Stimulated activated CD8-positive, alpha-beta memory T cell treated with anti-CD3 and anti-CD28 coated beads, Interleukin-12 subunit alpha, Interleukin-12 subunit beta, amount 100 ng/mL, for 1 hour (primary cell): ENCODE measurements at places on chromosomes 3 and 15.
A peak's percentile ranks its signal among the peaks of the same experiment; 100 is the strongest.

GRCh38 chr15:81899024-81899423 is 146.8 kb downstream of the MEX3B start:
- no peak for DNase-seq

GRCh38 chr3:129527262-129527661 is 1.2 kb upstream of the RHO start:
- no peak for DNase-seq

DNA sequence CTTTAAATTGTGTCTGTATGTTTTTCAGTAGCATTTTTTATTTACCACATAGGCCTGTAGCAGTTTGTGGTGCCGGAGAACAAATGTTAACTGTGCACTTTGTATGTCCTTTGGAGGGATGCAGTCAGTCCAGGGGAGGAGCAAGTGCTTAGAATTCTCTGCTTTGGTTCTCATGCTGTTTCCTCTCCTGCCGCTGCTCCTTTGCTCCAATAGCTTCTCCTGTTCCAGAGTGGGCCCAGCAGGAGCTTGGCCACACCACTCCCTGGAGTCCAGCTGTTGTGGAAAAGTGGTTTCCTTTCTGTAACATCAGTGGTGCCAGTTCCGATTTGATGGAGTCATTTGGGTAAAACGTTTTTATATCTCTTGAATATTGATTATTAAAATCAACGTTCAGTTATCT is 16.6 kb downstream of the TICRR start:
- no peak for DNase-seq

DNA sequence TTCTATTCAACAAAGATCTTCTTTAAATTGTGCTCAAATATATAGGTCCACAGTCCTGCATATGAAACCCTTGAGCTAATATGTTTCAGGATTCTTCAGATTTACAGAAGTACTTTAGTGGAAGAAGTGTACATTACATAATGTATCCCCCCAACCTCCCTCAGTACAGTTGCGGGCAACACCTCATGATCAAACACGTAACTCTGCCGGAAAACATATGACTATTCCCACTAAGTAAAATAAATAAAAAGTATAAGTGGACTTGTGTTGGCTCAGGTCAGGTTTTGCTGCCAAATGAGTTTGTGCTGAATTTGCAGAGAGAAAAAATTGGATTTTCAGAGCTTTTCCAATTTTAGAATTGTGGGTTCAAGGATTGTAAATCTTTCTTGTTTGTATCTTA is 267.6 kb upstream of the MDFIC2 start:
- no peak for DNase-seq

DNA sequence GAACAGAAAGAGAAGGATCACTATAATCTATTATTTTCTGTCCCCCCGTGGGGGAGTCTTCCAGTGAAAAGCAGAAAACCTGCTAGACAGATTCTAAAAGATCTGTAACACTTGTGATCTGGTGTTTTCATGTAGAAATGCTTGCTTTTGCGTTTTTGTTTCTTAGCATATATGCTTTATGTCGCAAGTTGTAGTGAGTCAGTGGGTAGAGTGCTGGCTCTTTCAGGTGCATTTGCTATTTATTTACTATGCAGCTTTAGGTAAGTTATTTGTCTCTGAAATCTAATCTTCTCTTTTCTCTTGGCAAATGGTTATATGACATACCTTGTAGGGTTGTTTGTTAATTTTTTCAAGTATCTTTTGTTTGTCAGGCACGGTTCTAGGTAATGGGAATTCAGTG is 9.4 kb downstream of the AKAP13 start:
- no peak for DNase-seq

DNA sequence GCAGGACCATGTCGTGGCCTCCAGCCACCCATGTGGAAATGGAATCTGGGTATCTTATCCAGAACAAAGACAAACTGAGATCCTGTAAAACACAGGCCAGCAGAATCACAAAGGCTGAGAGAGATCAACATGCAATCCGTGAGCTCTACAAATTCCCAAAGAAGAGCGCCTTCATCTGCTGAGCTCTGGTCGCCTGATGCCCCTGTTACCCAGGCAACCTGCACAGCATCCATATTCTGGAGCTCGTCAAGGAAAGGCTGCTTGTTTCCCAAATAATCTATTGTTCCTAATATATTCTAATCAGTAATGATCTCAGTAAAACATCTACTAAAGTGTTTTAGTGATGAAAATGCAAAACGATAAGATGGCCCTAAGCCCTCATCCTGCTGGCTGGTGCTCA is 133.6 kb downstream of the OCA2 start:
- no peak for DNase-seq

- DNase-seq = peak; percentile 4
These were observed 447 bp upstream of the SHQ1 start for GRCh38 chr3:72848703-72849081.
